ENCODE measurements at places on chromosomes 7 and 10. TPM values are rescaled to one million over a fixed set of nuclear protein-coding genes. Genes with fewer than 3 reads are reported as not detected.
A peak's percentile ranks its signal among the peaks of the same experiment; 100 is the strongest.

GRCh38 chr10:22816298-22816653 lies 101.9 kb upstream of the PIP4K2A start:
- peak; percentile 89 for DNase-seq

DNA sequence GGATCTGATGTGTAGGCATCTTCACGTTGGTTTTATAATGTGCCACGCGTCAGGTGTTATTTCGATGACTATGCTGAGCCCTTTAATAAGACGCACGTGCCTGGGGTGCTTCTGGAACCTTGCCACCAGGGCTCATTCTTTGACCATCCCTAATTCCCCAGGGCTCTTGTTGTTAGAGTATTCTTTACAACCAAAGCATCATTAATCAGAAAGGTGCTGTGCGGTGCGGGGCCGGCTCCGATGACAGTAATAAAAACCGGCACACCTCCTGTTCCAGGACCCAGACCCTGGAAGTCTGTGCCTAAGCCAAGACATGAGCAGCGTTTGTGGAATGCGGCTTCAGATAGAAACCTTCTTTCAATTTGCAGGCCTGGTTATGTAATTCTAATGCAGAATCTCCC lies 58.4 kb downstream of the MGMT start:
- peak; percentile 49 for DNase-seq

DNA sequence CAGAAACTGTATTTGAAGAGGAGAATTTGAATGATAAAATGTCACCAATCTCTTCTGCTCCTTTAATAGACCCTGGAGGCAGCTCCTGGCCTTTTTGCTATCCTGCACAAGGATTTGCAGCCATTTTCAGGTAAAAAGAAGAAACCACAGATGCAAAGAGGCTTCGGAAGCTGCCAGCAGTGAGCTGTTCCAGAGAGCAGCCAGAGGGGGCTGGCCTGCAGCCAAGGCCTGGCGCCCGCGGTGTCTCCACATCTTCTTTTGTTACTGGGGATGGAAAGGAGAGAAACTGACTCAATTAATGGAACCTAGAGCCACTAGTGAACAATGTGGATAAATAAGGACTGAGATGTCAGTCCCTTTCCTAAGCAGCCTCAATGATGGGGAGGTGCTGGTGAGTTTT lies 23.9 kb upstream of the GPR26 start:
- DNase-seq: peak; percentile 75

Gene SFTPA2
- not detected for total RNA-seq

Gene AMPH
- 2.0 TPM for total RNA-seq

Gene MBL2
- not detected for total RNA-seq

Gene CYP17A1
- not detected for total RNA-seq

Measured in MG63 (cell line).